ENCODE measurements at places on chromosomes 16 and 17.

DNA sequence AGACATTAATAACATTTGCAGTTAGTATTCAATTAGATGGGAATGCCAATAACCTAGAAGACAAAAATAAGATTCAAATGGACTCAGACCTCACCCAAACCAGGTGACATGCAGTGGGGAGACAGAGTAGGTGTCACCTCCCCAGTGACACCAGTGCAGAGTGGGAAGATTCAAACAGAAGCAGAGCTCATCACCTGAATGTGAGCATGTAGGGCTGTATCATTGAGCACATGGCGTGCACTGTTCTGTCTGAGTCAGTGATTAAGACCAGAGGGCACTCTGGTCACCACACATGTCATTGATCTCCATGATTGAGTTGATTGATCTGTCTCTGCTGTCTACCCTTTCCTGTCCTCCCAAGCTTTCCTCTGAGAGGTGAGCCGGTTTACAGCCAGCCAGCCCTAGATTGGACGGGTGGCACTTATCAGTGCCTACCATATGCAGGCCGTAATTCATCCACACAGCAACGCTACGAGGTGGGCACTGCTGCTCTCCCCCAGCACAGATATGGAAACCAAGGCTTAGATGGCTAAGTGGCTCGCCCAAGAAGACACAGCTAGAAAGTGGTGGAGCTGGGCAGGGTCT is 34.0 kb downstream of the RHBDL3 start:
- no peak for DNase-seq

- DNase-seq = no peak
Observed at GRCh38 chr17:80789356-80789902, 202.2 kb upstream of the CHMP6 start.

DNA sequence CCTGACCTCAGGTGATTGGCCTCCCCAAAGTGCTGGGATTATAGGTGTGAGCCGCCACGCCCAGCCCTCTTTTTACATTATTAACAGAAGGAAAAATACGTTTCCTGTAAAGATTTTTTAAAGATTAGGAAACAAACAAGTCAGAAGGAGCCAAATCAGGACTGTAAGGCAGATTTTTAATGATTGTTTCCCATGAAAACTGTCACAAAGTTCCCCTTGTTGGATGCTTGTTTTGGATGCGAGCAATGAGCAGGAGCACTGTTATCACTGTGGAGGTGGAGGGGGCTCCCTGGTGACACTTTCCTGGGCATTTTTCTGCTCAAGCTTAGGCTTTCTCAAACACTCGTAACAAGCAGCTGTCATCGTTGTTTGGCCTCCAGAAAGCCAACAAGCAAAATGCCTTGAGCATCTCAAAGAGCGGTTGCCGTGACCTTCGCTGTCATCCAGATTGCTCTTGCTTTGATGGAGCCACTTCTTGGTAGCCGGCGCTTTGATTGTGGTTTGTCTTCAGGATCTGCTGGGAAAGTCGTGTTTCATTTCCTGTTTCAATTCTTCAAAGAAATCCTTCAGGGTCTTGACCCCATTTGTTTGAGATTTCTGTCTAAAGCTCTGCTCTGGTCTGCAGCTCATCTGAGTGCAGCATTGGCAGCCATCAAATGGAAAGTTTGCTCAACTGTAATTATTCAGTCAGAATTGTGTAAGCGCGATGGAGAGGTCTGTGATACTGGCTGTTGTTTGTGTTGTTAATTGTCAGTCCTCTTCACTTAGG is 128.7 kb downstream of the RPTOR start:
- DNase-seq = no peak

- DNase-seq = no peak
Observed at GRCh38 chr17:75272848-75273184, 1.8 kb upstream of the MIF4GD start.

GRCh38 chr16:66539623-66540469 is 10.1 kb downstream of the TK2 start:
- no peak for DNase-seq

DNA sequence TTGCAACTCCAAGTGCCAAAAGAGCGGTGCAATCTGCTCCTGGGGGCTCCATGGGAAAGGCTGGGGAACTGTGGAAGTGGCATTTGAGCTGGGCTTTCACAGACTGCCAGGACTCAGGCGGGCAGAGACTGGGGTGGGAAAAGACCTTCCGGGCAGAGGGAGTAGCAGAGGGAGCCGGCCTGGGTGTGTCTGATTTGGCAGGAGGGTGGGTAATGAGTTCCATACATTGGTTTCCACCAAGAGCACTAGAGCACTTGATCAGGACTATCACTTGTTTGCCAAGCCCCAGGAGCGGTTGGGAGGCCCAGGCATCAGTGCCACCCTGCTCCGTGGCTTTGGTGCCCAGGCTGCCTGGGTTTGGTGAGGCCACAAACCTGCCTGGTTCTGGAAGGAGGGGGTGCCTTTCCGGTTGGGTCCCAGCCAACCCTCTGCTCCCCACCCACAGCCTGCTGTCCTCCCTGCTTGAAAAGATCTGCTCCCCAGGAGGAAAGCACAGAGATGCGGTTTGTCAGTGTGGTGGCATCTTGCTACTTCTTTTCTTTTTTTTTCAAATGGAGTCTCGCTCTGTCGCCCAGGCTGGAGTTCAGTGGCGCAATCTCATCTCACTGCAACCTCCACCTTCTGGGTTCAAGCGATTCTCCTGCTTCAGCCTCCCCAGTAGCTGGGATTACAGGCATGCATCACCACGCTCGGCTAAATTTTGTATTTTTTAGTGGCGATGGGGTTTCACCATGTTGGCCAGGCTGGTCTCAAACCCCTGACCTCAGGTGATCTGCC is 3.5 kb upstream of the TRIM47 start:
- DNase-seq = no peak

Data from left hindlimb (tissue), 1 donor.